ENCODE measurements at places on chromosomes 4 and X.

DNA sequence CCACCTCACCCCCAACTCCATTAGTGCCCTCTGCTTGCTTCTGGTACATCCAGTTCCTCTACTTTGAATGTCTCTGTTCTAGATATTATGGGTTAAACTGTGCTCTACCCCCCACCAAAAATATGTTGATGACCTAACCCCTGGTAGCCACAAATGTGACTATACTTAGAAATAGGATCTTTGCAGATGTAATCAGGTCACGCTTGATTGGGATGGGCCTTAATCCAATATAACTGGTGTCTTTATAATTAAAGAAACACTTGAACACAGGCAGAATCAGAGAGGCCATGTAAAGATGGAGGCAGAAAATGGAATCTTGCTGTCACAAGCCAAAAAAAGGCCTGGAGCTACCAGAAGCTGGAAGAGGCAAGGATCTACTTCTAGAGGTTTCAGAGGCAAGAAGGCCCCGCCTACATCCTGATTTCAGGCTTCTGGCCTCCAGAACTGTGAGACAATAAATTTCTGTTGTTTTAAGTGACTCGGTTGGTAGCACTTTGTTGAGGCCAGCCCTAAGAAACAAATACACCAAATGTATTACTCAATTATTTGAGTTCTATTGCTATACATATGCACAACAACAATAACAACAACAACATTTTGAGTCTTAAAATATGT, 220.0 kb downstream of the PPP3CA start:
- DNase-seq = no peak

DNA sequence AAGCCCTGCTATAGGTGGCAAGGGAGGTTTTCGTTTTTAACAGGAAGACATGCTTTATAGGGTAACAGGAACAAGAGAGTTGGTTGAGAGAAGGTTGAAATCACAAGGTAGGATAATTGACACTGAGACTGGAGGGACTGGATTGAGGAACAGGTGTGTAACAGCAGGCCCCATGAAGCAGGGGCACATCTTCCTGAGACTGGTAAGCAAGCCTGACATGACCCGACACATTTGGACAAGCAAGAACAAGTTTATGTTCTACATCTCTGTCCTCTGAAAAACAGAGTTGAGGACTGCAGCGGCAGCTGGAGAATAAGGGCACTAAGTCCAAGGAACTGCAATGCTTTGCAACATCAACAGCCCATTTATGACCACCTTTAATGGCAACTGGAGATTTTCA, 5.2 kb downstream of the RPS4X start:
- DNase-seq = no peak

DNA sequence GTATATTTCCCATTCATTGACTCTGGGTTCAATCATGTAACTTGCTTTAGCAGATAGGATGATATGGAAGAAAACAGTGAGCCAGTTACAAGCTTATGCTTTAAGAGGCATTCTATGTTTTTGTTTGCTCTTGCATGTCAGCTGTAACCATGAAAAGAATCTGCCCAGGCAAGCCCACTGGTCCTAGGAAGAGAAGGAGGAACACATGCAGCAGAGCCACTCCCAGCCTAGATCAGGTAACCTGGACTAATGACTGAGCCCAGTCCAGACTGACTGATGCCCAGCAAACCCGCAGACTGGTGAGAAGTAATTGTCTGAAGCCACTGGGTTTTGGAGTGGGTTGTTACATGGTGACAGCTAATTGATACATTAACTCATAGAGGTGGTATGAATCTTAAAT, 167.9 kb downstream of the COL4A6 start:
- no peak for DNase-seq

- no peak for DNase-seq
These were observed 18.8 kb upstream of the OTUD4 start for GRCh38 chr4:145199051-145199716.

GRCh38 chr4:102299354-102300107, 45.8 kb downstream of the SLC39A8 start:
- DNase-seq = peak; percentile 44

DNA sequence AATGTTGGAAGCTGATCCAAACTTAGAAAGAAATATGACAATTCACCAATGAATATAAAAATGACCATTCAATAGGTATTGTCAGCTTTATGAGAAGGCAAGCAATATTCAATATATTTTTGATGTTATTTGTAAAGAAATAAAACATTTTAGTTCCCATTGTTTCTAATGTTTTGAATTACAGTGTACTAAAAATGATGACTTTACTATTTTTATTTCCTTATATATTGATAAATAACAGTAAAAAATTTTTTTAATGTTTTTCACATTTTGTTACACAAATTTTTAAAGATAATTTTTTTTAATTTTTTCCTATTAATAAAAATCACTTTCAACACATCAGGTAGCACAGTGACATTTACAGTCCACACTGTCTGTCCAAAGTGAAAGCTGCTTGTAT, 565.5 kb upstream of the FAM241A start:
- DNase-seq = no peak

DNA sequence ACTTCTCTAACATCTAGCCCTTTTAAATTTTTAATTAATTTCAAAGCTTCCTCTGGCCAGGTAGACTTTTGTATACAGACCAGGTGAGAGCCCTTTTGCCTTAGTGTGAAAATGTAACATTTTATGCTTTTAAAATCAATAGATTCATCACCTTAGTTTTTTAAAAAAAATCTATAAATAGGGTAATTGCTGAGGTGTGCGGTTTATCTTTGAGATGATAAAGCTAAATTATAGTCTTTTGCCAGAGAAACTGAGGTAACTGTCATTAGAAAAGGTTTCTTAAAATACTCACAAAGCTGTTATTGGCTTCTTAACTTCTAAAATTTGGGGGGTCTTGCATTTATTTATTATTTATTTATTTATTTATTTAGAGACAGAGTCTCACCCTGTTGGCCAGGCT, 62.9 kb downstream of the NELFA start:
- no peak for DNase-seq

- DNase-seq = no peak
These were observed 1.8 kb downstream of the CASP3 start for GRCh38 chr4:184647266-184648053.

- DNase-seq = no peak
These were observed at the start of gene VEGFD for GRCh38 chrX:15384304-15384703. Gene VEGFD (minus strand): TSS chrX:15384413. CDS start chrX:15383946, 467 bp downstream.

DNA sequence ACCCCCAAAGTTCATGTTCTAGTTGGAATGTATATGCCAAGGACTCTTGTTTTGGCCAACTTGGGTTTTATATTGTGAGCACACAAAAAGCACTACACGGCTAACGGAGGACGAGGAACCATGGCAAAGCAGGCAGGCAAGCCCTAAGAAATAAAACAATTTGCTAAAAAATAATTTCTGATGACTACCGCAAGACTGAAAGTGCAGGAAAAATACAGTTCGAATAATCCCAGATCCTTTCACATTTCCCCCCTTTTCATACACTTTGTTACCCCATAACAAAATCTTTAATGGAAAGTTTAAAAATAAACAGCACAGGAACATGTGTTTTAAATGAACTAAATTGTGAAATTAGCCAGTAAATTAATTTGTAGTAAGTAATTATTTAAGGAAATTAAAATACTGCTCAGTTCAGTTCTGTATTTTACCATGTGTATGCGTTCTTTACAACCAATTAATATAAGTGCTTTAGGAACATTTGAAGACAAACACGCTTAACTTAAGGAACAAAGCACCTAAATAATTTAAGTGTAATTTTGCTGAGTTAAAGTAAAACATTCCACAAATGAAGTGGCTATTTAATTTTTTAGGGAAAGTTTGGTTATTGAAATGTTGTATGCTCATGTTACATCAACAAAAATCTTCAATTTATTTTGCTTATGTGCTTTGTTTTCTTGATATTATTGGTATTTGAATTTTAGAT, 12.4 kb upstream of the PITX2 start:
- no peak for DNase-seq

DNA sequence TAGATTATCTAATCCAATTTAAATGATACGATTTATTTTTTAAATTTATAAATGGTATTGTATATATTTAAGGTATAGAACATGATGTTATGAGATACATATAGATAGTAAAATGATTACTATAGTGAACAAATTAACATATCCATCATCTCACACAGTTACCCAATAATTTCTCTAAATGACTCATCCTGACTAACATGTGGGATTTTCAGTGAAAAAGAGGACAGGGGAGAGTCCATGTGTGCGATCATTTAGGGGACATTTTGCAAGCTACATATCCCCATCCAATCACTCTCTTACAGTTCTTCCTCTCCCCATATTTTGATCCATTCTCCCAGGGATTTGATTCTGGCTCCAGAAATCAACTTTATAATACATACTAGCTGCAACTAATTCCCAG, 88.2 kb downstream of the ABCB7 start:
- peak; percentile 13 for DNase-seq

DNA sequence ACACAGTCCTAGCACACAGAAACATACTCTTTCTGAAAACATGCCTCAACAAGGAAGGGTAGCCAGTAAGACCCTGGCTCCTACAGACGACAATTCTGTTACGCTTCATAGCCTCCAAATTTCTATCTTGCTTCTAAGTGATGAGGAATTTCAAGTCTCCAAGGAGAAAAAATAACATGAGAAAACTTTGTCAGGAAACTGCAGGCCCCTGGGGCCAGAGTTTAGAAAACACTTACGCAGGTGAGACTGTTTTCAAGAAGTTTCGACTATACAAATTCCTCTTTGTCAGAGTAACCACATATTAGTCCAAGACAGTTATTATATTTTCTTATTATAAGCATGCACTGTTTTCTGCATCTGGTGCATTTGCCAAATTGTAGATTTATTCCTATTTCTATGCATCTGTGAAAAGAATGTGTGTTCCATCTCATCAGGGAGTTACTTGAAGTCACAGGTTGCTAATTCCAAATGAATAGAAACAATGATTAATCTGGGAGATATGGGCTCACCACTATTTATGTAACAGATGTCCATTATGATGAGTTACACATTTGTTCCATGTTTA, 30.3 kb upstream of the HCCS start:
- DNase-seq = no peak

DNA sequence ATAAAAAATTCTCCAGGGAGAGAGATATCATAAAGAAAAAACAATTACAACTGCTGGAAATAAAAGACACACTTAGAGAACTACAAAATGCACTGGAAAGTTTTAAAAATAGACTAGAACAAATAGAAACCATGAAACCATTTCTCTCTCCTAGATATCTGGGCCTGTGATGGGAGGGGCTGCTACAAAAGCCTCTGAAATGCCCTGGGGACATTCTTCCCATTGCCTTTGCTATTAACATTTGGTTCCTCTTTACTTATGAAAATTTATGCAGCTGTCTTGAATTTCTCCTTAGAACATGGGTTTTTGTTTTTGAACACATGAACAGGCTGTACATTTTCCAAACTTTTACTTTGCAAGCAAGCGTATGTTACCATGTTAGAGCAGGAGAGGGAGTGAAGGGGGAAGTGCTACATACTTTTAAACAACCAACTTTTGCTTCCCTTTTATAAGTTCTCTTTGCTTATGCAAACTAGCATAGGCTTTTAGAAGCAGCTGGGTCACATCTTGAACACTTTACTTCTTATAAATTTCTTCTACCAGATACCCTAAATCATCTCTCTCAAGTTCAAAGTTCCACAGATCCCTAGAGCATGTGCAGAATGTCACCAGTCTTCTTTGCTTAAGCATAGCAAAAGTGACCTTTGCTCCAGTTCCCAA, 47.9 kb upstream of the PACRGL start:
- DNase-seq = peak; percentile 6

DNA sequence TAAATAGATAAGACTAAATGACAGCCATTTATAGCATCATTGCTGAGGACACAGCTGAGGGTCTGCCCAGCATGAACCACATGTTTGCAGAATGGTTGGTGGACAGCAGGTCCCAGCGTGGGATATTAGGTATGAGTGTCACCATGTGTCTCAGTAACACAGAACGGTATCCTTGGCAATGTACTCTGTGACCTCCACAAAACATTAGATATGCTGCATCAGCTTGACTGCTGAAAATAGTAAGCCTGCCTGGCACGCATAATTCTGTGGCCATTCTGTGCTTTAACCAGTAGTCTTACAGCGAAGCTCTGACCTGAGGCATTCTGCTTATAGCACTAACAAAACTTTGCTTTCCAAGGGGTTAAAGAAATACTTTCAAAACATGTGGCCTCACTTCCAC, 32.0 kb downstream of the LIMCH1 start:
- DNase-seq = no peak
